Activated naive CD4-positive, alpha-beta T cell (primary cell): ENCODE measurements at places on chromosomes 2 and 18.

DNA sequence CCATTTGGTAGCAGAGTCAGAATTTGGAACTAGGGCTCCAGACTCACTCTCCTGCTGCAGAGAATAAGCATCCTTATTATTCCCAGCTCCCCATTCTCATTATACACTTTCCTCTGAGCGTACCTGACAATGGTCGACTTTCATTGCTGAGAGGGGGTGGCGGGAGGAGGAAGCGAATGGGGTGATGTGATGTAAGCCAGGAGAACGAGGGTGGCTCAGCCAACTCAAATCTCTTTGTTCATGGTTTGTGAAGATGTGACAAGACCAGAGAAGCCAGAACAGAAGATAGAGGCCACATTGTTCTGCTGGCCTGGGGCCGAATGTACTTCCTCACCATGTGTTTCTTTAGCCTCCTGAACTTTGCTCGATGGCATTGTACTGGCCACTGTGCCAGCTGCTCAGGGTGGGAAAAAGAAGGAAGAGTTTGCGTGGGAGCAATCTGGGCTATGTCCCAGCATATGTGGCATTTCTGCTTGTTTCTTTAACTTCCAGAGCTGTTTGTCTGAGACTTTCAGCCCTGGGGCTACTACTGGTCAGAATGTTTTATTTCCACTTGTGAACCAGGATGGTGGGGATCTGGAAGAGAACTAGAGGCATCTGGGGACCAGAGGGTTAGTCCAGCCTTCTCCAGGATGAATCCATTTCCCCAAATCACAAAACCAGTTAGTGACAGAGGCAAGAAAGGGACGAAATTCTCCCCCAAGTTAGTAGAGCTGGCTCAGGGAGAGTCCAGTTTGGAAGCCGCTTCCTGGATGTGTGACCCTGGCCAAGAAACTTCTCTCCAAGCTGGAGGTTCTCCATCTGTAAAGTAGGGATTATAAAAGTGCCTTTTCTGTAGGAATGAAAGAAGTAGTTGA lies 62.6 kb downstream of the MOGAT1 start:
- no peak for DNase-seq

DNA sequence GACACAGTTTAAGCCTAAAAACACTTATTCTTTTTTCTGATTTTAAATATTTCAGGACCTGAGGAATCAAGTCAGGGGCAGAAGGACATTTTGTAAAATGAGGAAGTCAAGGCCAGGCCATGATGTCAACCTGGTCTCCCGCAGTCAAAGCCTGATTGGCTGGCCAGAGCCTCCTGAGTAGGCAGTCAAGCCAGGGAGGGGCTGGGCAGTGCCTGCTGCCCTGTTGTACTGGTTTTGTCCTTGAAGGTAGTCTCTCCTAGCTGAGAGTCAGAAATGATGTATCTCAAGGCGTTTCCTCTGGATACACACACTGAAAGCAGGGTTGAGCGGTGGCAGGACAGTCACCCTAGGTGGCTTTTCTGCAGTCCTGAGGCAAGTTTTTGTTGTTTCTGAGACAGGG lies 19.8 kb downstream of the CCT7 start:
- DNase-seq, result no peak

GRCh38 chr2:66536997-66537396 lies 102.1 kb downstream of the MEIS1 start:
- DNase-seq, result no peak

GRCh38 chr2:5885451-5886173 lies 193.4 kb downstream of the SOX11 start:
- DNase-seq, result no peak

GRCh38 chr2:68766376-68766845 lies 31.8 kb downstream of the ARHGAP25 start:
- peak; percentile 33 for DNase-seq

DNA sequence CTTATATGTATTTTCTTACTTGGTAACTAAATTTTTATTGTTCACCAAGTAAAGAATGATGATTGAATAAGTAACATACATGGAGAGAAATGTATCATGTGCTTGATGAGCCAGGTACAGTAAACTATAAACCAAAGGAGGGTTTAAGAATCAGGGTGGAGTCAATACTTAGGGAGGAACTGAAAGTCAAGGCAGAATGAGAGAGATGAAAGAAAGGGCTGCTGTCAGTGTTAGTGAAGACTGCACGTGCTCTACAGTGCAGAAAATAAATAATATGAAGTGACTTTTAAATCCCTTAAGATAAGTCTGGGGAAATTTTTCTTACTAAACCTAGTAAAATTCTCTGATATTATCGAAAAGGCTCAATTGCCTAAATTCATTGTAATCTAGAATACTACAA lies 986.0 kb downstream of the DSC3 start:
- no peak for DNase-seq

GRCh38 chr2:199743415-199744120 lies 107.4 kb downstream of the FTCDNL1 start:
- DNase-seq, result no peak

GRCh38 chr2:193793914-193794313 lies 1599.2 kb upstream of the TMEFF2 start:
- DNase-seq, result no peak

DNA sequence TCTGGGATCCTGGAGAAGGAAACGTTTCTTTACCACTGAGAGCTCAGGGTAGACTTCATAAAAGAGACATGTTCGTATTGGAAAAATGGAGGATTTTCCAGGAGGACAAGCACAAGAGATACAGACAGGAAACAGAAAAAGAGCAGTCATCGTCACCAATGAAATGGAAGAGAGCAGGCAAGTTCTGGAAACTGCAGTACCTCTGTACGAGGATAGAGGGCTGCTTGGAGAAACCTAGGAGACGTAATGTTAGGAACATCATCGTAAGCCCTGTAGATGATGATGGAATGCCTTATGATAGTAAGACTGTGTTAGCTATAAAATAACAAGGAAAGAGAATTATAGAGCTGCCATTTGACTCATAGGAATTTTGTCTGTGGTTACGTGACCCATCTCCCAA lies 121.1 kb upstream of the KLHL14 start:
- no peak for DNase-seq

- no peak for DNase-seq
Observed at GRCh38 chr2:15939556-15939853, 845 bp upstream of the MYCN start.

- DNase-seq, result no peak
Observed at GRCh38 chr2:182372661-182373060, 54.2 kb downstream of the PDE1A start.

GRCh38 chr2:69914164-69914949 lies 552 bp upstream of the MXD1 start:
- no peak for DNase-seq
